ENCODE measurements at places on chromosomes 1 and 21. TPM values are rescaled to one million over a fixed set of nuclear protein-coding genes. Genes with fewer than 3 reads are reported as not detected.

DNA sequence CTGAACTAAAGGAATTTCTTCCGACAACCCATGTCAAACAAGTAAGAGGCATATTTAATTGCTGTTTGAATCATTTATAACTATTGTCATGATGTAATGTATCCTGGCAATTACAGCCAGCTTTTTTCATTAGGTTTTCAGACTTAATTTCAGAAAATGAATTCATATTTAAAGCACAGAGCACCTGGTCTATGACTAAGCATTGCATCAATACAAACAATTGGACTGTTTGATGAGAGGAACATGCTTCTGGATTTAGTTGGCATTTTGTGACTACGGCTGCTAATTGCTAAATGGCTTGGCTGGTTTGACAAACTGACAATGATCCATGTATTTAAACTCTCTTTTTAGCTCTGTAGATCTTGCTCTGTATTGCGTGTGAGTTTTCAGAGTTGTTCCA lies 853.4 kb downstream of the NCAM2 start:
- H3K36me3 ChIP-seq, result no peaks in the 10 kb centered on the region
- no peak overlapping the region for H3K27ac ChIP-seq
- no peaks in the 10 kb centered on the region for H3K27me3 ChIP-seq
- no peak for DNase-seq
- no peak overlapping the region for H3K4me3 ChIP-seq

DNA sequence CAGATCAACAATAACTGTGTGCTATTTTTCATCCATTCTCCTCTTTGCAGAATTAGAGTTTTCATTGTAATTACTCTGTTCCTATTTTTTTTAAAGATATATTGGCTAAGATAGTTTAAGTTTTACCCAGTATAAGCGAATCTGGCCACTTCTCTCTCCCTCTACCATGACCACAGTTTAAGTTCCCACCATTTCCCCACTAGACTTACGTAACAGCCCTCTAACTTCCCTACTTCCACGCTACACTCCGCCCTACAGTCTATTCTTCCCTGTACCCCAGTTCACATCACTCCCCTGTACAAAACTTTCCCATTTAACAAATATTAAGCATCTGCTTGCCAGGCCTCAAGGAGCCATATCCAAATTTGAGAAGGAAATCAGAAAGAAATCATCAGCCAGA lies 16.5 kb downstream of the CTSK start:
- H3K27ac ChIP-seq, result no peak overlapping the region
- H3K4me3 ChIP-seq, result no peak overlapping the region
- H3K36me3 ChIP-seq, result no peaks in the 10 kb centered on the region
- H3K27me3 ChIP-seq, result no peaks in the 10 kb centered on the region

GRCh38 chr1:172154551-172154950 lies 265.9 kb upstream of the C1orf105 start:
- peak overlapping the region; percentile 0 for H3K4me3 ChIP-seq
- peaks cover 8% of the 10 kb centered on the region for H3K4me1 ChIP-seq
- no peak for DNase-seq
- H3K27ac ChIP-seq, result no peak overlapping the region

DNA sequence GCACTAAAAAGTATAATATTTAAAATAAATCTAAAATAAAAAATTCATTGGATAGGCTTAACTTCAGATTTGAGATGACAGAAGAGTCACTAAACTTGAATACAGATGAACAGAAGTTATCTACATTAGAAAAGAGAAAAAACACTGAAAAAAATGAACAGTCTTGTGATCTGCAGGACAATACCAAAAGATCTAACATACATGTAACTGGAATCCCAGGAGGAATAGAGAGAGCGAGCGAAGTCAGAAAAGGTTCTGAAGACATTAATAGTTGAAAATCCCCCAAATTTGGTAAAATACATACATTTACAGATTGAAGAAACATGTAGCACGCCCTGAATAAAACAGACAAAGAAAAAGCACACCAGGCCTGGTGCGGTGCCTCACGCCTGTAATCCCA lies 21.2 kb downstream of the B3GALNT2 start:
- H3K27me3 ChIP-seq, result no peaks in the 10 kb centered on the region
- H3K4me3 ChIP-seq, result no peak overlapping the region
- no peak for DNase-seq
- H3K36me3 ChIP-seq, result peaks cover 33% of the 10 kb centered on the region
- no peak overlapping the region for H3K27ac ChIP-seq

- no peaks in the 10 kb centered on the region for H3K4me1 ChIP-seq
- H3K27me3 ChIP-seq, result no peaks in the 10 kb centered on the region
- H3K27ac ChIP-seq, result no peak overlapping the region
- no peaks in the 10 kb centered on the region for H3K36me3 ChIP-seq
- DNase-seq, result no peak
- no peak overlapping the region for H3K4me3 ChIP-seq
Observed at GRCh38 chr1:3442331-3442730, 12.1 kb upstream of the ARHGEF16 start.

DNA sequence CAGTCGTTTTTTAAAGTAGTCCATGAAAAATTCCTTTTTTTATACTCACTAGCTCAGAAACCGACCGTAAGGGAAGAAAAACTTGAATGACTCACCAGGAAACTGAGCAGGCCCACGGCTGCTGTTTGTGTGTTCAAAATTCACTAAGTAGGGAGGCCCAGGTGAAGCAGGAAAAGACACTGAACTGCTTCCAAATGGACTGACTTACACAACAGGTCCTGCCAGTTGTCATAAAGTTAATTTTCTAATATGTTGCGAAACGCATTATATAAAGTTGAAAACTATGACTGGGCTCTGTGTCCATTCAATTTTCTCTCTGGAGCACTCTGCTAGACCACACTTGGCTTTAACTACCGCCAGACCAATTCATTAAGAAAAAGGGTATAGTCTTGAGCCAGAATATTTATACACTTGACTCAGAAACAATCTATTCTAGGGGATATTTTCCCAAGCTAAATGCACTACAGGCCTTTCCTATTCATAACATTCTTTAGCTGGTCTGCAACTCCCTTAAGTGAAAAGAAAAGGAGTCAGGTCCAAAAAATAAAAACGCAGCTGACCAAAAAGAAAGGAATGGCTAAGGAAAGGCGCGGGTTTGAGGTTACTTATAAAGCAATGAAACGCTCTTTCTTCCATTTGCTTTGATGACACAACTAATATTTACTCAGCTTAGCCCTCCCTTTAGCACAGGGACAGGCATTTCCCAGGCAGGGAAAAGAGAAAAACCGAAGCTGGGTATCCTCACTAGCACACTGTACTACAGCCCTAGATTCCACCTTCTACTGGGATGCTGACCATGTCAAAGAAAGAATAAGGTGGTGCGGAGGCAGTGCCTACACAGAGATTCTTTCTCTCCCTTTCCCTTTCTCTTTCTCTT lies 306.3 kb upstream of the ESRRG start:
- H3K27me3 ChIP-seq, result no peaks in the 10 kb centered on the region
- H3K36me3 ChIP-seq, result no peaks in the 10 kb centered on the region
- peak overlapping the region; percentile 47 for H3K4me3 ChIP-seq
- H3K4me1 ChIP-seq, result peaks cover 16% of the 10 kb centered on the region
- no peak for DNase-seq
- peak overlapping the region; percentile 62 for H3K27ac ChIP-seq

Gene SLAMF9
- not detected for total RNA-seq

Gene MNDA
- total RNA-seq, result 12.7 TPM

Gene MYOG
- total RNA-seq, result not detected

Gene RNU1-4
- under 0.01 TPM for total RNA-seq

Gene DYNLT5
- total RNA-seq, result 2.8 TPM

Gene ZNF683
- not detected for total RNA-seq
